Stimulated activated CD4-positive, alpha-beta T cell treated with anti-CD3 and anti-CD28 coated beads, Interleukin-2, amount 100 ng/mL, for 24 hours (primary cell): ENCODE measurements at places on chromosomes 5 and 9.

DNA sequence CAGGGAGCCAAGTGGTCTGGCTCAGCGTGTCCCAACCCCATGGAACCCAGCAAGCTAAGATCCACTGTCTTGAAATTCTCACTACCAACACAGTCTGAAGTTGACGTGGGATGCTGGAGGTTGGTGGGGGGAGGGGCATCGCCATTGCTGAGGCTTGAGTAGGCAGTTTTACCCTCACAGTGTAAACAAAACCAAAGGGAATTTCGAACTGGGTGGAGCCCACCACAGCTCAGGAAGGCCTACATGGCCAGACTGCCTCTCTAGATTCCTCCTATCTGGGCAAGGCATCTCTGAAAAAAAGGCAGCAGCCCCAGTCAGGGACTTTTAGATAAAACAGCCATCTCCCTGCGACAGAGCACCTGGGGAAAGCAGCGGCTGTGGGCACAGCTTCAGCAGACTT, 17.1 kb upstream of the FBXL17 start:
- DNase-seq: no peak

GRCh38 chr5:71932655-71933338, 174.5 kb upstream of the MAP1B start:
- no peak for DNase-seq

DNA sequence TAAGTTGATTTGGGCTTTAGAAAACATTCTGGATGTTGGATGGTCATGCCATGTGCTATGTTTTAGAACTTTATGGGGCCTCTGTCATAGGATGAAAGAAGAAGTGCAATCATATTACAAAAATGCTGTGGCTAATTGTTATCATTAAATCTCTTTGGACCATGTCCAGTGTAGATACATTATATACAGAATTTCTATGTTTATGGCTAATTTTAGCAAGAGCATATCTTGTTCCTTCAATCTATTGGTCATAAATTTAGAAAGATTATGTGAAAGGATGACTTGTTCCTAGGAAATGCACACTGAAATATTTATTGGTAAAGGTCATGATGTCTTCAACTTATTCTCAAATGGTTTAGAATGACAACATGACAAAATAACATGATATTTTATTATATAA, 42.4 kb upstream of the ELL2 start:
- DNase-seq: no peak

GRCh38 chr5:1474183-1474839, 29.1 kb upstream of the SLC6A3 start:
- DNase-seq: no peak

DNA sequence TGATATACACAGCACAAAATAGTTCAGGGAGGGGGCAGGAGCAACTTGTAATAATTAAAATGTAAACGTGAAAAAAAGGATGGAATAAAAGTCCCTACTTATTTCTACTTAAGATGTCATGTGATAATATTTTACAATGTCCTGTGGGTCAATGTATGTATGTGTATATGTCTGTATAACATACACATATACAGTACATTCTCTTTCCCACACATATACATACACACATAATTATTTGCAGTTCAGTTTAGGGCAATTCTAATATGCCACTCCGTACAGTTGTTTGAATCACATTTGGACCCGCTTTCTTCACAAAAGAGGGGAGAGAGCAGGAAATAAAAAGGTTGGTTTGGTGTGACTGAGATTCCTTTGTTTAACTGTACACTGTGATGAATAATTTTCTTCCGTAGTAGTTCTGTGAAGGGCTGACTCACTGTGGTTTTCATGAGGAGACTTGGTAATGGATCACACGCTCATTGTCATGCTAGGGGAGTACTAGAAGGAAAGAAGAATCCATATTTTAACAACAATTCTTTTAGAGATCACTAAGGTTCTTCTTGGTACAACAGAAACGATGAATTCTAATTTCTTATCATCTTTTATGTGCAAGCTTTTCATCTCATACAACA, 26.2 kb upstream of the ACOT12 start:
- no peak for DNase-seq

- DNase-seq: no peak
These were observed 60.9 kb upstream of the TMED7 start for GRCh38 chr5:115686738-115687074.

GRCh38 chr5:14407746-14408175, 173.8 kb upstream of the OTULINL start:
- DNase-seq: no peak

- DNase-seq: no peak
These were observed 132.2 kb upstream of the HMHB1 start for GRCh38 chr5:143679777-143680176.

DNA sequence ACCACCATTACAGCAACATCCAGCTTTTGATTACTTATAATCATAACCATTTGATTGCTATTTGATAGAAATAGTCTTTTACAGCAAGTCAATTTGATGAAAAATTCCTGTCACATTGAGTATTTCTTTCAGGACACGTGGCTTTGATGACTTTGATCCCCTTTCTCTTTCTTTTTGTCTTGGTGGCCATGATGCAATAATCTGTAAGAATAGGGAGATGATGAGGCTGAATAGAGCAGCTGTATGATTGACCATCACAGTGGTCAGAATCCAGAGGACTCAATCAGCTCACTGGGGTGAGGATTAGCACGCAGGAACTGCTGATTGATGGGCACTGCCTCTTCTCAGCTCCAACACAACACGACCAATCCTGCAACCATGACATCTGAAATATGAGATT, 262.7 kb downstream of the PARP8 start:
- no peak for DNase-seq

DNA sequence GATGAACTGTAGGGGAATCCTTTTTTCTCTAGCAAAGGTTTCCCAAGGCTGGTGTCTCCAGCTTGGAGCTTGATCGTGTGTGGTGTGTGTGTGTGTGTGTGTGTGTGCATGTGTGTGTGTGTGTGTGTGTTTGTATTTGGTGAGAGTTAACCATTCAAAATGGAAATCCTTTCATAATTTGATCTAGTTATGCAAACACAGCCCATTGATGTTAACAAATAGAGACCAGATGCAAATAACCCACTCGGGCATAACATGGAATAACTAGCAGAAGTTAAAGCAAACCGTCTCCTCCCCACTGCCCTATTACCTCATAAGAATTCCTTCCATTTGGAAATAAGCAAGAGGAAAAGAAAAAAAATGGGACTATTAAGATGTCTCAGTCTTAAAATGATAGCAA, 24.9 kb upstream of the ZSWIM6 start:
- no peak for DNase-seq
